ENCODE measurements at places on chromosomes 12 and 14.

- DNase-seq, result no peak
Observed at GRCh38 chr14:58701156-58701555, 63.4 kb downstream of the DACT1 start.

- DNase-seq, result peak; percentile 52
Observed at GRCh38 chr14:63504648-63505047, 38.5 kb downstream of the PPP2R5E start.

DNA sequence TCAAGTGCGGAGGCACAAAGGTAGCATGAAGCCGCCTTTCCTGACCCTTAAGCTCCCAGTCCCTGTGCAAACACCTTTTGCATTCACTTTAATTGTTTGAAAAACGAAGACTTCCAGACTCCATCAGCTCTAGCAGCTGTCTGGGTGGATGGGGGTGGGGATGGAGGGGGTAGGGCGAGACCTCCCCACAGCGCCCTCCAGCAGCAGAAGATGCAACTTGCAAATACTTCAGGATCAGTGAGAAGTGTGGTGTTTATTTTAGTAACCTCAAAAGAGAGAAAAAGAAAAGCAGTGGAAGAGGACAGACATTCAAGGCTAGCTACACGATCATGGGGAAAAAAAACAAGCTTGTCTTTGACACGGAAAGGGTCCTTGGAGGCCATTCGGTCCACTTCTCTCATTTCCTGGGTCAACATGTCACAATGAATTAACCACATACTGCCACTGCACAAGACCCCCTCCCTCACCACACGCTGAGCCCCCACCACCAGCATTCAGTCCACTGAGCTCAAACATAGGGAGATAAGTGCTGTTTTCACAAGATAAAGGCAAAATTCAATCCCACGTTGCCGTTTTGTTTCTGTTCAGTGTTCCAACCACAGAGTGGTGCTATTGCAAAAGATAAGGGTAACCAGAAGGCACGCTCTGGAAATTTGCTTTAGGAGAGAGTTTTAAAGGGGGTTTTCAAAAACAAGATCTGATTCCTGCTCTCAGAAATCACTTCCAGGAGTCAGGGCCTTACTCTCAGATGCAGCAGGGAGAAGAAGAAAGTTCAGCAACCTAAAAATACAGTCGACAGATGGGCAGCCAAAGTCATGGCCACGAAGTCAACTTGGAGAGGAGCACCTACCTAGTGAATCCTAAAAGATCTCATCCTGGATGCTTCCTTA, 3.3 kb upstream of the NTF3 start:
- DNase-seq, result no peak

DNA sequence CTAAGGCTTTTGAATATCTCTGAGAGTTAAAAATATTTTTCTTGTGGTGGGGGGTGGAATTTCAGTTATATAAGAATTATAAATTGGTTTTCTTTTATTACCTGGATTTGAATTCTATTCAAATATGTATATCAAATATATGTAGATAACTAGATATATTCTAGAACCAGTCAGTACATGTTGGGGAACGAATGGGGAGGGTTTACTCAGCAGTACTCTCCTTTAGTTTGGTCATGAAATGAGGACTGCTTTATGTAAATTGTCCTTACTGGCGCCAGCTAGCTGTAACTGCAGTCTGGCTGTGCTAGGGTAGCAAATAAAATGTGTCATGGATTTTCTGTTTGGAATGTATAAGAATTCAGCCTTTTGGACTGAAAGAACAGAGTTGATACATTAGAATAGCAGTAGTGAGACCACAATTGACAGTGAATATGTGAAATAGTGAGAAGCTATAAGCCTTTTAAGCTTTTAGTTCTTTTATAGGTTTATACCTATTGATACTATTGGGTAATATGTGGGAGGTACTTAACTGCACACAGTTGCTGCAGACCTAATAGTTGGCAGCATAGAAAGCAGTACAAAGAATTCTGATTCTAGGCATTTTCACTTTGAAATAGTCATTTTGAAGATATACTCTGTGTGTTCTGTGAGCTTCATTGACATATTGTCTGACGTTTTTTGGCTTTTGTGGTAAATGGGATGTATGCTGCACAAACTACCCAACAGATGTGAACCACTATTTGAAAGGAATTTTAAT, 29.0 kb downstream of the ATF7IP start:
- peak; percentile 57 for DNase-seq

DNA sequence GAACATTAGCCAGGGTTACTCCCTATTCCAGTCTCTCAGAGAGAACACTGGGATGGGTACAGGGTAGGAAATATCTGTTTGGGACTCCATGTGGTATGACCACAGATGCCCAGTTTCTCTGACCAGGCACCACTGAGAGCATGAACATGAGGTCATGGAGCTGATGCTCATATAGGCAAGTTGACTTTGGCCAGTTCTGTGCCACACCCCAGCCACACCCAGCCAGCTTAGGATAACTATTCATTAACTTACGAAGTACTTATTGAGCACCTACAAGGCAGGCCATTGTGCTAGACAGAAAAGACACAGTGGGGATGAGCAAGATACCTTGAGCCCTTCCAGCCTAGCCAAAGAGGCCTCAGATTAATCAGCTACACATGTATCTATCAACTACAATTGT, 262.5 kb downstream of the DPF3 start:
- no peak for DNase-seq

DNA sequence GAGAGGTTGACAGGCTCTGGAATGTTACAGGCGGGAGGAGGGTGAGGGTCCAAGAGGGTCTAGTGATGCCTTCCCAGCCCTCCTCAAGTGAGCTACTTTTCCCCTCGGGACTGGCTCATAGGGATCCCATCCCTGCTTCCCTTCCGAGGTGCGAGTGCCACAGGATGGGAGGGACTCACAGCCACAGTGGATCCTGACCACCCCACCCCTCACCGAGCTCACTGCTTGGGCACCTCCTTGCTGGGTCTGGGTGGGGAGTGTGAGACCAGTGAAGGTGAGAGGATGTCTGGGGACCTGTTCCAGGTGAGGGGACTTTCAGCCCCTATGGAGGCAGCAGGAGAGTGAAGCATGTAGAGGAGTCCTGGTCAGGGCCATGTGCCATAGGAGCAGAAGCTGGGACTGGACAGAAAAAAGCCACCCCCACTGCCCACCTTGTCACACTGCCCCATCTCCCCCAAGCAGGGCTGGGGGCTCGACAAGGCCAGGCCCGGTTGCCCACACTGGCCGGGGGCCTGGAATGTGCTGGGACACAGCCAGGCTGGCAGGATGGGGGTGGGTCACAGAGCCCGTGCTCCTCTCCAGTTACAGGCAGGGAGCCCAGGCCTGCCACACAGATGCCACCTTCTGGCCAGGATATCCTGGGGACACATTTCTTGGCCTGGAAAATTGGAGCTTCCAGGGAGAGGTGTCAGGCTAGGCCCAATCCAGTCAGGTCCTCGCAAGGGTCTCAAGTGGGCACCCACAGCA, 1.7 kb upstream of the TNS2 start:
- DNase-seq, result peak; percentile 84

DNA sequence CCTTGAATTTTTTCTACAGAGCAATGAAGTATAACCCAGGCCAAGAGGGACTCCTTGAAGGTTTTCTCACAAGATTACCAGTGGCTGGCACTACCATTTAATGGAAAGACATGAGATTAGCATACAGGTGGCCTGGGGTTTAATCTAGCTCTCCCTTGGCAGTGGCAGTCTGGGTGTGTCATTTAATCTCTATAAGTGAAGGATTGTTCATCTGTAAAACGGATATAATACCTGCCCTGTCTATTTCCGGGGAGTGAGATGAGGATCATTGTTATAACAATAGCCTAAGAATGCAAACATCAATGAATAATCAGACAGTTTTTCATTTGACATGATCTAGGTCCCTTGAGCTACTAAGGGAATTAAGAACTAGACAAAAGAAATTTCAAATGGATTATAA, 168.7 kb upstream of the CPNE8 start:
- DNase-seq, result no peak

Data from A549 (cell line).